ENCODE measurements at places on chromosomes 6 and 20.

- no peak for DNase-seq
These were observed 93.2 kb downstream of the CLVS2 start for GRCh38 chr6:123089226-123089625.

- no peak for DNase-seq
These were observed 24.2 kb downstream of the MDGA1 start for GRCh38 chr6:37673436-37673835.

- peak; percentile 91 for DNase-seq
These were observed 79.9 kb downstream of the ATXN1 start for GRCh38 chr6:16681260-16681873.

- DNase-seq = peak; percentile 73
These were observed 734 bp downstream of the TPBG start for GRCh38 chr6:82364087-82365015.

- peak; percentile 32 for DNase-seq
These were observed 80.5 kb downstream of the SMPDL3A start for GRCh38 chr6:122869437-122870024.

- no peak for DNase-seq
These were observed 43.7 kb downstream of the NINL start for GRCh38 chr20:25541676-25542075.

GRCh38 chr20:10921491-10922010, 247.8 kb upstream of the JAG1 start:
- DNase-seq = no peak

- DNase-seq = no peak
These were observed 89.0 kb downstream of the NRSN1 start for GRCh38 chr6:24214984-24215383.

DNA sequence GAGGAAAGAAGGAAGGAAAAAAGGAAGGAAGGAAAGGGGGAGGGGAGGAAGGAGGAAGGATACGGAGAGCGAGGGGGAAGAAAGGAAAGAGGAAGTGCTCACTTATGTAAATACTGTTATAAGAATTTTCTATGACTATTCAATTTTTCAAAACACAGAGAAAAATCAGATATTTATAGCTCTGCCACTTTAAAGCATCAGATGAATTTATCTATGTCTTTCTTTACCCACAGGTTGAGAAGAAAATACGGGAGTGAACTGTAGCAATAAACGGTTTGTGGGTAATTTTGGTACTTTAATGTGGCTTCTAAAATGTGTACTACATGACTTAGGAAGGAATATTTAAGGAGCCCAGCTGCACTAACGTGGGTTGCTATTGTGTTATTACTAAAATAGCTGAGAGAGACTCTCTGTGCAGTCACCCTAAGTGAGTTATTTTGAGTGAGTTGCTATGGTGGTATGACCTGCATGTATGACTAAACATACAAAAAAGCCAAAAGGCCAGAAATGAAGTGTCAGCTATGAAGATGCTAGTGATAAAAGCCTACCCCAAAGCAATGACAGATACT, 225.5 kb downstream of the SOD2 start:
- DNase-seq = peak; percentile 36

GRCh38 chr6:21478411-21478810, 115.1 kb upstream of the SOX4 start:
- DNase-seq = no peak

GRCh38 chr6:66662196-66662595, 955.2 kb upstream of the EYS start:
- no peak for DNase-seq

DNA sequence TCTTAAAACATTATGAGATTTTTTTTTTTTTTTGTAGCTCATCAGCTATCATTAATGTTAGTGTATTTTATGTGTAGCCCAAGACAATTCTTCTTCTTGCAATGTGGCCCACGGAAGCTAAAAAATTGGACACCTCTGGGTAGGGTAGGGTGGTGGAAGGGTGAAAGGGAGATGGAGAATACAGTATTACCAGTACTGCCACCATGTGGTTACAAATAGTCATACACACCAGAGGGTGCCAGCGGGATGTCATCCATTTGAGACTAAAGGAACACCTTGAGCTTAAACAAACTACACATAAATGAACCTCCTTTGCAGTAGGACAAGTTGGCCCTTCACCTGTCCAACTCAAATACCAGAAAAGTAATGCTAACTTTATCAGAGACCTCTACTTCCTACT, 601.9 kb downstream of the HTR1B start:
- peak; percentile 21 for DNase-seq

DNA sequence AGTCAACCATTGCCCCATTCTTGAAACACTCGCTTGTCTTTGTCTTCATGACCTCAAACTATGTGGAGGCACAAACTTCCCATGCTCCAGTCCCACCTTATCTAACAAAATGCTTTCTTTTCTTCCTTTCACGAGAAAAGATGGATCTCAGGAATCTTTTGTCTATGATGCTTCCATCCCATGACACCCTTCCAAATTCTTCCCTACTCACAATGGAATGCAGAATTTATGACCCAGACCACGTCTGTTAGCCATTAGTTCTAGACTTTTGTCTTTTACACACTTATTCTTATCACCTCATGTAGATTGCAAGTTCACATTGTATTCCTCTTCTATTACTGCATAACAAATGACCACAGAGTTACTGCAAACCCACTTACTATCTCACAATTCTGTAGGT, 24.2 kb upstream of the LAMP5 start:
- peak; percentile 34 for DNase-seq

GRCh38 chr20:10654630-10655029, 19.2 kb downstream of the JAG1 start:
- DNase-seq = no peak

DNA sequence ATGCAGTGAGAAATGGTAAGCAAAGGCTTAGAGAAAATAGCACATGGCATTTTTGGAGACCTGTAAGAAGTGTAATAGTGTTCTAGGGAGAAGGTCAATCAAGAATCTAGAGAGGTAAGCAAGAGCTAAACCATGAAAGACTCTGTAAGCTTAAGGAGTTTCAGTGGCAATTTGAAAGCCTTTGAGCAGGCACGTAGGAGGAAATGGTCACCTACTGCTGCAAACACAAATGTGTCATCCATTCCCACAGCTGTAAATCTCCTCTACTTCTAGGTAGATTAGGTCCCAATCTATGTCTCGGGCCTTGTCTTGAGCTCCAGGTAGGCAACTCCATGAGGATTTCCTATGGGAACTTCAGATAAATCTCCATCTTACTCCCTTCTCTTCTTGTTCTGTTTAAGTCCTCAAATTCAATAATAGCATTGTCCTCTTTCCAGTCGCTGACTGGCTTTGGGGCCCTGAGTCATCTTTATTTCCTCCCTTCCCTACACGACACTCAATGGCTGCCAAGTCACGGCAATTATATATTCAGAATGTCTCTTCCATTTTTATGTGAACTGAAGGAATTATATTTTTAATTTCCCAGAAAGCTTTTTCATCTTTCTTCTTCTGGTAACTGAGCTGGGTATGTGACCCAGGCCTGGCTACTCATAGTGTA, 24.2 kb upstream of the PAQR8 start:
- no peak for DNase-seq

- no peak for DNase-seq
These were observed 39.9 kb upstream of the RNF8 start for GRCh38 chr6:37313723-37314486.

GRCh38 chr6:129644567-129645015, 65.4 kb downstream of the ARHGAP18 start:
- peak; percentile 76 for DNase-seq

- no peak for DNase-seq
These were observed 57.4 kb upstream of the TTPAL start for GRCh38 chr20:44418069-44418905.

- peak; percentile 29 for DNase-seq
These were observed 54.2 kb upstream of the SIRPA start for GRCh38 chr20:1840817-1841553.

DNA sequence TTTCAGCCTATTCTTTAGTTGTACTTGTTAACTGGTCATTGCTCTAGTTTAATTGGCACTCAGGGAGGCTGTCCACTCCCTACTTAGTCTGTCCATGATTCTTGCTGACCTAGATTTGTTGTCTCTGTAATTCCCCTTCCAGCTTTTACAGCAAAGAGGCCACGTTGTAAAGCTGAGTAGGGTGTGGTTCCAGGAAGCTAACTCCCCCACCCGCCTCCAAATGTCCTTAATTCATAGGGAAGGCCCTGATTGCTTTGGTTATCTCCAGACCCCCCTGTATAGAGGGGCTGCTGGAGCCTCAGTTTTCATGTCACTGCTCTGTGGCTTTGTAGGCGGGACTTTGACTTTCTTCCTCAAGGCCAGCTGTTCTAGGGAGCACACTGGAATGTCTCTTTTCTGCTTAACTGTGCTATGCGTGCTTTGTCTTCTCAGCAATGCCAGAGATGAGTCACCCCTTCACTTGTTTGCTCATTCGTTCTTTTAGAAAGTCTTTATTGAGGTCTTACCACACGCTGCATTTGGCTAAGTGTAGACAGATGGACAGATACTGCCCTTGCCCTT, 175.1 kb upstream of the JAG1 start:
- peak; percentile 93 for DNase-seq

DNA sequence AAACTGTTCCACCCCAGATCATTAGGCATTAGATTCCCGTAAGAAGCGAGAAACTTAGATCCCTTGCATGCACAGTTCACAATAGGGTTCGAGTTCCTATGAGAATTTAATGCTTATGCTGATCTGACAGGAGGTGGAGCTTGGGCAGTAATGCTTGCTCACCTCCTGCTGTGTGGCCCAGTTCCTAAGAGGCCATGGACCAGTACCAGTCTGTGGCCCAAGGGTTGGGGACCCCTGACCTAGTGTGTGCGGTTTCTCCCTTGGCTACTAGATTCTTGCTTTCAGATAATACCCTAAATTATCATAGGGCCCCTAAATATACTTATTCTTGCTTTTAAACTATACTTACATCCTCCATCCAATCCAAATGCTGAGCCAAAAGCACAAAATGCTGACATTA, 1.9 kb upstream of the GPSM3 start:
- no peak for DNase-seq

DNA sequence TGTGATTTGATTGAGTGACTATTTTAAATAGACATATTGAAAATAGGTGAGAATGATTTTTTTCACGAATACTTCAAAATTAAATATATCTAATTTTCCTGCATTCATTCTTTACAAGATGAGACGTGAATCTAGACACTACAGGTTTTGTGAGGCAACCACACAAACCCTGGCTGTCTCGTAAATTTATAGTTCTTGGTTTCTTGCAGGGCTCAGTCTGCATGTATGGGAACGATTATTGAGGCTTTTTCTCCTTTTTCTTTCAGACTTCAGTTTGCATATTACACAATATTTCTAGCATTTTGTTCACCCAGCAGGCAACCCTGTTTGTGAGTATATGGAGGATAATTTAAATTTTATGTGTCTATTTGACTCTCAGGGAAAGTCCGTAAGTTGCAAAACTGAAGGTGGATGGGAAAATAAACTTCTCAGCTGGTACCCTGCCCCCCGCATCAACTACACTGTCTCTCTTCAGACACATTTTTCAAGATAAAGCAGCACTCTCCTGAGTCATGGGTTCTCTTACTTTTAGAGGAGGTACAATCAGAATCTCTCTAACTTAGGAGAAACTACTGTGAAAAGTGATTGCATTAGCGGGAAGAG, 1349.3 kb downstream of the GRIK2 start:
- DNase-seq = no peak

DNA sequence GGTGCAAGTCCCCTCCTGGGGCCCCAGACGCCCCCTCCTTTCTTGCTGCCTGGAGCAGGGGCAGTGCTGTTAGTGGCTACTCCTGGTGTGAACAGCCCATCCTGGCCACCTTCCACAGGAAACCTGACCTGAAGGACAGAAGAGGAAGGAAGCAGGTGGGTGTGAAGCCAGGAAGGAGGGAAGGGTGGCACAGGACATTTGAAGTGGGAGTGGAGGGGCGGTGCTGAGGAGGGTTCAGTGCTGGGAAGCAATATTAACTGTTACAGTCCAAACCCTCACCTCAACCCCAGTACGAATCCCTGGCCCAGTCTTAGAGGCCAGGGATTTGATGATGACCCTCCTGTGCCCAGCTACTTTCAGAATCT, 766 bp downstream of the PRICKLE4 start:
- no peak for DNase-seq

DNA sequence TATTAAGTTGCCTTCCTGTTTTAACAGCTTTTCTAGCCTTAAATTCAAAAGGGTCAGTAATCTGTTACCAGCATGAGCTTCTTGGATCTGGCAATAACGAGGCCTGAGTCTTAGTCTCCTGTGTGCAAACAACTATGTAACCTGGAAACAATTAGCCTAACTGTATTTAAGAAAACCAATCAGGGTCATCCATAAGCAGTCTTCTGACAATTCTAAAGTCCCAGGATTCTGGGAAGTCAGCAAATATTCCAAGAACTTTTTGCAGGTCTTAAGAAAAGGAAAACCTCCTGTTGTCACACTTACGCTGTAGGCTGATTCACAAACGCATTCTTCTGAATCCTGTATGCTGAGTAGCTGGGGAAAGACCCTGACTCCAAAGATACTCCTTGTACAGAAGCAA, 90.4 kb downstream of the COL12A1 start:
- DNase-seq = no peak

GRCh38 chr20:59055302-59055701, 12.7 kb upstream of the PRELID3B start:
- peak; percentile 21 for DNase-seq

DNA sequence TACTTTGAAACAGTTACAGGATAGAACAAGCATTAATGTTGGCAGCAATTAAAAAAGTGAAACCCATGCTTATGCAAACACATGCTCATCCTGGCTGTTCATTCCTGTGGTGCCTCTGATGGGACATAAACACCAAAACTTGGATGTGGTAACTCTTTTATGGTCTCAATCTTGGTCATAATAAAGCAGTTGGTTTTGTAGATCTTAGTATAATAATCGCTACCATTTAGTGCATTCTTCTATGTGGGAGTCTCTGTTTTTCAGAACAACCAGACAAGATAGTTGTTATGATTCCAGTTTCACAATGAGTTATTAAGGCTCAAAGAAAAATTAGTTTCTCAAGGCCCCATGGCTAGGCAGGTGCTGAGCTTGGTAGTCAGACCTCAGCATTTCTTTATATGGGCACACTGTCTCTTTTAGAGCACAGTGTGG, 184.0 kb downstream of the UTRN start:
- DNase-seq = no peak

GRCh38 chr20:38751360-38751976, 3.2 kb downstream of the ACTR5 start:
- peak; percentile 39 for DNase-seq
